ENCODE measurements at places on chromosomes 5 and 9.
A peak's percentile ranks its signal among the peaks of the same experiment; 100 is the strongest.

GRCh38 chr5:27208051-27208450 lies 169.7 kb upstream of the CDH9 start:
- DNase-seq: no peak

DNA sequence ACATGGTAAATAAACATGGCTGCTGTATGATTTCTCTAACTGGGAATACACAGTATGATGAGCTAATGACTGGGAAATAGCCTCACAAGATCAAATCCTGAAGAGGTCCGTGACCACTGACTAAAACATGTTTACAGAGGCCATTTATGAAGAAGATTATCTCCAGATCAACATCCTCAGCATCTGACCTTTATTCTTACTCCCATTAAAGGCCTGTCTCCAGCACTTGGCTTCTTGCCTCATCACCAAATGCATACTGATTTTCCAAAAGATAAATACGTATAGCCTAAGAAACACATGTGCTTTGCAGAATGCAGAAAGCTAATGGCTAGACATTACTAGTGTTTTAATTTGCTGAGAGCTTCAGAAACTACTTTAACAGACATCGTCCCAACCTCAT lies 108.0 kb upstream of the TSLP start:
- no peak for DNase-seq

DNA sequence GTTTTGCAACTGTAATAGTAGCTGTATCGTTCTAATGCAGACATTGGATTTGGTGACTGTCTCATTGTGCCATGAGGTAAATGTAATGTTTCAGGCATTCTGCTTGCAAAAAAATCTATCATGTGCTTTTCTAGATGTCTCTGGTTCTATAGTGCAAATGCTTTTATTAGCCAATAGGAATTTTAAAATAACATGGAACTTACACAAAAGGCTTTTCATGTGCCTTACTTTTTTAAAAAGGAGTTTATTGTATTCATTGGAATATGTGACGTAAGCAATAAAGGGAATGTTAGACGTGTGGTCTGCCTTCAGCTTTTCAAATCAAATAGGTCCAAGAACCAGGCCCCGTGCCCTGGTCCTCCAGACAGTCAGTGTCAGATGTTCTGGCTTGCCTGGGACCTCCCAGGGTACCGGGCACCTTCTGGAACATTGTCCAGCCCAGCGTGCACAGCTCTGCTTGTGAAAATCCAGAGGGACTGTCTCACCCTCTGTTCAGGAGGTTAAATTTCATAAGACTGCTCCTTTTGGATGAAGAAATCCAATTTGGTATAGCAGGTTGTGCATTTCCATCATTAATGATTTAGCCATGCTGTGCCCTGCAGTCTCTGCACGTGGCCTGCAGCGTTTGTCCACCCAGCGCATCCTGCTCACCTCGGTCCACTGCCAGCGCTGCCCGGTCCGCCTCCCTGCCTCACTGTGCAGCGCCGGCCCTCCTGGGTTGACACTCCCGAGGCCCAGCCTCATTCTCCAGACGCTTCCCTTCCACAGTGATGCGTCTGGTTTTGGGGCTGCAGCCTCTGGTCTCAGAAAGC lies 6.6 kb upstream of the AHRR start:
- no peak for DNase-seq

- peak; percentile 46 for DNase-seq
Observed at GRCh38 chr5:33588654-33589372, 148.0 kb downstream of the TARS1 start.

GRCh38 chr5:74412066-74412465 lies 228.5 kb downstream of the ENC1 start:
- DNase-seq: no peak

GRCh38 chr9:96883922-96884321 lies 29.6 kb upstream of the ZNF782 start:
- DNase-seq: no peak
